Jurkat, Clone E6-1 (cell line): ENCODE measurements at places on chromosomes 1 and 21.

GRCh38 chr1:162229549-162229948 is 147.1 kb downstream of the SPATA46 start:
- DNase-seq = no peak

GRCh38 chr1:201213926-201214325 is 23.3 kb downstream of the IGFN1 start:
- DNase-seq = no peak

DNA sequence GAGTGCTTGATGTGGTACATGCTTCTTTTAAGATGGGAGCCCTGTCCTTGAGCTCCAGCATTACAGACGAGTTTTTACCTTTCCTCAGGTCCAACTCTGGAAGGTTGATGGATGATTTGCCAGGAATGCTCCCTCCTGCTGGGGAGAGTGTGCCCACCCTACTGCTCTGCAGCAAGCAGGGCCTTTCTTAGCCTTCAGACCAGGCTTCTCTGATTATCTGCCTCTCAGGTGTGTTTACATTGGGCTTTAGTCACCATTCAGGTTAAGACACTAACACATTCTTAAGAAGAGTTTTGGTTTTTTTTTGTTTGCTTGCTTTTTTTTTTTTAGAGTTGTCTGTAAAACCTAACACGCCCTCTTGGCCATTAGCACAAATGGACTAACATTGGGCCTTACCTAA is 301.8 kb downstream of the KCNT2 start:
- DNase-seq = no peak

DNA sequence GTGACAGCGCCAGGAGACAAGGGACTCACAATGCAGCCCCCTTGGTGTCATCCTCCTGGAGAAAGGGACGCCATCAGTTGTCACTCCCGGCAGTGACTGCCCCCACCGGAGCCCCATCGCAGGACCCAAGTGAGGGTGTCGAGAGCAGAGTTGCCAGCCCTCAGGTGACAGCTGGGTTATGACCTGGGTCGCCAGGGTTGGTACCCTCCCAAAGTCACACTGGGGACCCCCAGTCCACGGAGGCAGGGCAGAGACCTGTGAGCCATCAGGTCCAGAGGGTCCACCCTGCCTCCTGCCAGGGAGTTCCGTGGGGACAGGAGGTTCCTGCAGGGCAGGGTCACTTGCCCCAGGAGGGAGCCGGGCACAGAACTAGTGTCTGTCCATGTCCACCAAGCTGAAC is 78.2 kb upstream of the IFFO2 start:
- DNase-seq = no peak

GRCh38 chr1:88799491-88799890 is 91.9 kb downstream of the GTF2B start:
- no peak for DNase-seq

DNA sequence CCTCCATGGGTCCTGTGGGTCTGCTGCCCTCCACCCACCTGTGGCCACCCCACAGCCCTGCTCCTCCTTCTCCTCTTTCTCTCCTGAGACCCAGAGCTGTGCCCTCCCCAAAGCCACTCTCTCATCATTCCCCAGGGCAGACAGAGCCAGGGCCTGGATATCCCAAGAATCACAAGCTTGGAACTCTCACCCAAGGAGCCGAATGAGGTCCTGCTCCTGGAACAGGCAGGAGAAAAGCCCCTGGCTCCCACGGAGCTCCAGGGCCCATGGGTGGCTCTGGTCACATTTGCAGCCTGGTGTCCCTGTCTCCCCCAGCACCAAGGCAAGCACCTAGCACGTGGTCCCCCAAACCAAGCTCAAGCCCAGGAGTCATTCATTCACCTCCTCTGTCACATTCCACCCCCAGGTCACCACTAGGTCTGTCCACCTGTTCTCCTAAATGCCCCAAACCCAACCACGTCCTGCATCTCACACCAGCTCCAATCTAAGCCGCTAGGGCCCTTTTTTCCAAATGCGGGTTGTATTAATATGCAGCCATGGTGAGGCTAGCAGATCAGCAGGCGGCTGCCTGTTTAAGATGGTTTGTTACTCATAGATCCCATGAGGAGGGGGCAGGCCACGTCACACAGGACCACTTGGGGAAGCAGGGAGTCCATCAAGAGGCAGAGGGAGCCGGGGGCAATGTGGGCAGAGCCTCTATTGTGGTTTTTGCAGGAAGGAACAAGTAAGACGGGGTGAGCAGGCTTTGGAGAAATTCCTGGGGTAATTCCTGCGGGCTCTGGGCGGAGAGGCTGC is 215.5 kb upstream of the VAMP3 start:
- no peak for DNase-seq

DNA sequence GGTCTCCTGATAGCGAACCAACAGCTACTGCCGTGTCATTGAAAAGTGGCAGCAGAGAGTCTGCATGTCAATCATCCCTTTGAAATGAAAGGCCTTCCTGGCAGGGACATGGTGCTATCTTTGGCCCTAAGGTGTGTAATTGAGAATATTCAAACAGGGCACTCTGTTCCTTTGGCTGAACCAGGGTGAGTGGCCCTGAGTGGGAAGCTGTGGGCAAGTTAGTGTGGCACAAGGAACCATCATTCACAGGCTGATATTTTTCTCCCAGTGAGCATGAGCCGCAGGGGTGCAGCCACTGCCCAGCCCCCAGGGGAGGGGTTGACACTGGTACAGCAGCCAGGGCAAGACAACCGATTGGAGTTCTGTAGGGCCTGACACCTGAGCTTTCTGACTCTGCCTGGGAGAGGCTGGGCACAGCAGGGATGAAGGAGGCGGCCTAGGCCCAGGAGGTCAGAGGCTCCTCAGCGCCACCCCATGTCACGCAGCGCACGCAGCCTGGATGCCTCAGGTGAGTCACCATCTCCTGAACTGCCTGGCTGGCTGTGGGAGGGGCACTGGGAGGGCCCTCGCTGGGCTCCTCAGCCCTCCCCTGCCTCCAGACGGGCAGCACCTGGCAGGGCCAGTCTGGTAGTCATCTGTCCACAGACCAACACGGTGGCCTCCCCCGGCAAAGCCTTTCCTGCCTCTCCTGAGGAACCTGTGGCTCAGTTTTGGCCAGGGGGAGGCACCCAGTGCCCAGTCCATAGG is 13.2 kb downstream of the QSOX1 start:
- no peak for DNase-seq

GRCh38 chr1:229696385-229696784 is 70.3 kb downstream of the URB2 start:
- peak; percentile 64 for DNase-seq

DNA sequence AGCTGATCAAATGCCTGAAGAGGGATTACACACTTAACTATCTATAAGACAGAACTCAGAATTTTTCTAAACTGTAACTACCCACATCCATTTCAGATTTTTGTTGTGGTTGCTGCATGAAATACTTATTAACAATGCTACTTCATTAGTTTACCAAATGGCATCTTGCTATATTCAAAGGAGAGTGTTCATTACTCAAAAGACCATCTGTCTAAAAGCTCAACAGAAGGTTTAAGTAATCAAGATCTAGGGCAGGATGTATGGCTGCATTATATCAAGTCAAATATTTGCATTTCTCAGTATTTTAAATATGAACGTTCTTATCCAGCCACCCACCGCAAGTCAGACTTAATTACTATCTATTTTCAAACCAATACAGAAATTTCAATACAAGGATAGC is 79.9 kb downstream of the SIPA1L2 start:
- DNase-seq = no peak

GRCh38 chr1:66848193-66848592 is 47.1 kb upstream of the INSL5 start:
- DNase-seq = no peak

DNA sequence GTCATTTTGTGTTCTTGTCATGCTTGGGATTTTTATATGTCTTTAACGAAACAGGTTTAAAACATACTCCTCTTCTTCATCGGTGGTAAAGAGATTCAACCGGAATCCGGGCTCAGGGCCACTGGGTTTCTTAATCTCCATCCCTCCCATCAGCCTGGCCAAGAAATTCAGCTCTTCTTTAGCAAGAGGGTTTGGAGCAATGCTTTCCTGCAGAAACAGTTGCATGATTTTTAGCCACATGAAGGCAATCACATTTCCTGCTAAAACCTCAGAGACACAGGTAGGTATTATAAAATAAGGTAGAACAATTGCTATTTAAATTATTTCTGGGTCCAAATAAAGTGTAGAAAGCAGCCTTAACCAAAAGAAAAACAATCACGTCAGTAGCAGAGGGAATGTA is 22.7 kb upstream of the LSM10 start:
- DNase-seq = no peak

- no peak for DNase-seq
Observed at GRCh38 chr1:162175379-162176081, 106.0 kb downstream of the NOS1AP start.
